EL (cell line): ENCODE measurements at places on chromosomes 3 and 15.

GRCh38 chr3:139758654-139759291 lies 81.0 kb upstream of the NMNAT3 start:
- DNase-seq: peak; percentile 57

DNA sequence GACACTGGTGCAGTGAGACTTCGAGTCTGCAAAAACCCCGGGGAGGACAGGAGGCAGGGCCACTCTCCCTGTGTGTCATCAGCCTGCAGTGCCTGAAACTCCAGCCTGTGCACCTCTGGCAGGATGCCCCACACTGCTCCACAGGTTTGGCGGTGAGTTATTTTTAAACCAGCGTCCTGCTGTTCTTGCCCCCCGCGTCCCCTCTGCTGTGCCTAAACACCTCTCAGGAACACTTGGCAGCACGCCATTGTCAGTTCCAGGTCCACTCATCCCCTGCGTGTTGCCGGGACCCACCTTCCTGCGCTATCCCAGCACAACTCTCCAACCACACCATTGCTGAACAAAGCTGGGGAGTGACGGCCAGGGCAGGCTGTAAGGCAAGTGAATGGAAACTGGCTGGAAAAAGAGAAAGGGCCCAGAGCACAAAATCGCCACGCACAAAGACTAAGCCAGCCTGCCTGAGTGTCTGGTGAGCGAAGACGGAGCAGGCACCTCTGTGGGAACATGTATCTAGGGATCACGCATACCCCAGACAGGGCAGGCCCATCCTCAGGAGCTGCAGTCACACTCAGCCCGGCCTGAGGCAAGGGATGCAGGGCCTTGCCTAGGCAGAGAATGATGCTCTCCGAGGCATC lies 3.1 kb upstream of the PLA2G4F start:
- DNase-seq: no peak

DNA sequence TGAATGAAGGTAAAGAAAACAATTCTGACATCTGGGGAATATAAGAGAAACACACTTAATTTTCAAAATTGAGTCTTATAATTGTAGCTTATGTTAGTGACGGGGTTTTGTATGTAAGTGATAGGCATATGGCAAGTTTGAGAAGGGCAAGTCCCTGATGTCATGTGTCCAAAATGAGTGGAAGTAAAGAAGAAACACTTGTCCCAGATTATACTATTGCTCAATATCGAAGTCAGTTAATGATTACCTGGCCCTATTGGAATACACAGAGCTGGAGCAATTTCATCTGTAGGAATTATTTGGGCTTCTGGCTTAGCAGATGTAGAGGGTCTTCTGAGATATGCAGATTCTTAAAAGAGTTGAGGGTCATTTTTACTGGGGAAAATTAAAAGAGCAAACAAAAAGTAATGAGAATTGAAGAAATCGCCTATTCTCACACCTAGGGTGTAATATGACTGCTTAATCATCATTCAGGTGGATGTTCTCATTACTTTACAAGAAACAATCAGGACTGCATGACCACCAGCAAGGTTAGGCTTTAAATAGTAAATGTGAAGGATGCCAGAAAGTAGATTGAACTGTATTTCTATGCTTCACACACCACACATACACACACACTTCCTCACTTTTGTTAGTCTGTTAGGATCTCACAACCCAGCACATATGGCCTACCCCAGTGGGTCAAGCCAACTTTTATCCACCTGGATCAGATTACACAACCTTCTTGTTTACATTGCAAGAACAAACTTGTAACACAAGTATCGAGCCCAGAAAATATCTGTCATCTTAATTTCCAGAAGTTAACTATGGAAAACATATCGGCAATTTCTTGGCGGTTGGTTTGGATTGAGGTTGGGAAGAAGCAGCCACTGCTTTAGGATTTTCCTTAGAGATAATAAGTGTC lies 183.3 kb upstream of the LRRC3B start:
- no peak for DNase-seq

- DNase-seq: no peak
These were observed 46.5 kb upstream of the SCN5A start for GRCh38 chr3:38696034-38696433.

DNA sequence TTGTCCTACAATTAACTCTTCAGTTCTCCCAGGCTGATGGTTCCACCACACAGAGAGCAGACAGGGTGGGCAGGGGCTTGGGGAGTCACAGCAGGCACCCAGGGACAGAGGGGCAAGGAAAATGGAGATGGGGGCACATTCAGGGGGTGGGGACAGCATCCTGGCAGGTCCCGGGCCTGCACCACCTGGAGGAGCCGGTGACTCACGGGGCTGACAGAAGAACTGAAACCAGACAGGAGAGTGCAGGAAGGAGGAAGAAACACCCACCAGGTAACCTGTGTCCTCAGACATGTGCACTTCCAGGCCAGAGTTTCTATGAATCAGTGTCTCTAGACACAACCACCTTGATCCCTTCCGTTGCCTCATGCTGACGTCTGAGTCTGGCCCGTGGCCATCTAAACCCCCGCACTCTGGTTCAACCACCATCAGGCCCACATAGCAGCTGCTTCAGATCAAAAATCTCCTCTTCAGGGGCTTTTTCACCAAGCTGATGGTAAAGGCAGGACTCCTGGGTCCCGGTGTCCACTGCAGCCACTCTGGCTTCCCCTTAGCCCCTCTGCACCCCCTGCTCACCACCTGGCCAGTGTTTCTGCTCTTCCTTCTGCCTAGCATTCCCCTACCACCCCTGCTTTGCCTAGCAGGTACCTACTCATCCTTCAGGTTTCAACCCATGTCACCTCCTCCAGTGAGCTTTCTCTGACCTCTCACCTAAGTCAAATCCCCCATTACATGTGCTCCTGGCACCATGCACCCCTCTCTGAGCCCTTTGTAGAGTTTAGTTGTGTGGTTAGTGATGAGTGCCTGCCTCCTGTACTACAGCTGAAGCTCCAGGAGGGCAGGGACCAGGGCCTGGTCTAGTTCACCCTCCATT lies 16.5 kb upstream of the CYP11A1 start:
- no peak for DNase-seq

GRCh38 chr15:98740295-98740694 lies 92.0 kb downstream of the IGF1R start:
- no peak for DNase-seq

DNA sequence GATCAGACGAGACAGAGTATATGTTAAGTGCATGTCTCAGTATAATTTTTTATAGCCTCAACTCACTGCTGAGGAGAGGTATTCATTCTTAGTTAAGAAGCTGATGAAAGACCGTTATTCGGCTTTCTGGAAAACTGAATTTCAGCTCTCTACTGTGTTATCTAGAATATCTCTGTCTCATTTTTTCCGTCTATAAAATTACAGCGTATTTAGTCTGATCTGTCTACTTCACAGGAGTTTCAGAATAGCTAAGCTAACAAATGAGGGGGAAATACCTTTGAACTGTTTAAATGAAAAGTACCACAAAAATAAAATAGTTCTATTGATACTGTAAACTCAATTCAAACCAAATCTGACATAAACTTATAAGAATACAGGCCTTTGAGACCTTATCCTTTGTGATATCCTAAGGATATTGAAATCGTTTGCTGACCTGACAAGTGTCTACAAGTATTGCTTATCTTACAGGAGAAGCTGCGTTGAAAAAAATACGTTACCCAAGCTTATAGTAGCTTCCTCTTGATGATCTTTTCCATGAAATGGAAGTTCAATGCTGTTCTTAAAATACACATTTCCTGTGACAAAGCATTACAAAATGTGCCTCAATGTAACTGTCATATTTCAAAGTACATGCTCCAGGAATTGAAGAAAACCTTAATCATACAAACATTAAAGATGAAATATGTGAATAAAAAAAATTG lies 104.6 kb downstream of the IL1RAP start:
- DNase-seq: no peak

- no peak for DNase-seq
These were observed 154.9 kb downstream of the SEMA6D start for GRCh38 chr15:47872208-47872607.
